ENCODE measurements at places on chromosomes 7 and 10. TPM values are rescaled to one million over a fixed set of nuclear protein-coding genes. Genes with fewer than 3 reads are reported as not detected.

DNA sequence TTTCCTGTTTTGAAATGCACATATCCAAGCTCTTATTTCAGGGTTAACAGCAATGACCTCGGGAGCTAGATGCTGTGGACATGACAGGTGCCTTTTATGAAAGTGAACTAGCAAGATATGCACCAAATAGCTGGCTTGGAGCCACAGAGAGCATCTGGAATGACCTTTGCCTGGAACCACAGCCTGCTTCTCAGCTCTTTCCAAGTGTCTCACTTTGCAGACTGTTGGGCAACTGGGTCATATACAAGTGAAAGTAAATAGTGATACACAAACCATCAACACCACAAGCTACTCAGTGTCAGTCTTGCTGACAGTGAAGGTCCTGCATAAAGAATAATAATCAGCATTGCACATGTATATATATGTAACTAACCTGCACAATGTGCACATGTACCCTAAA is 183.5 kb downstream of the RNF133 start:
- peak; percentile 4 for DNase-seq
- no peaks in the 10 kb centered on the region for H3K36me3 ChIP-seq
- H3K27me3 ChIP-seq, result no peaks in the 10 kb centered on the region
- no peak overlapping the region for H3K4me3 ChIP-seq

- H3K36me3 ChIP-seq, result no peaks in the 10 kb centered on the region
- H3K27me3 ChIP-seq, result no peaks in the 10 kb centered on the region
- H3K4me1 ChIP-seq, result peaks cover 8% of the 10 kb centered on the region
- no peak overlapping the region for H3K4me3 ChIP-seq
- no peak overlapping the region for H3K27ac ChIP-seq
- peak; percentile 56 for DNase-seq
These were observed 192.9 kb downstream of the ZMYND11 start for GRCh38 chr10:327889-328852.

DNA sequence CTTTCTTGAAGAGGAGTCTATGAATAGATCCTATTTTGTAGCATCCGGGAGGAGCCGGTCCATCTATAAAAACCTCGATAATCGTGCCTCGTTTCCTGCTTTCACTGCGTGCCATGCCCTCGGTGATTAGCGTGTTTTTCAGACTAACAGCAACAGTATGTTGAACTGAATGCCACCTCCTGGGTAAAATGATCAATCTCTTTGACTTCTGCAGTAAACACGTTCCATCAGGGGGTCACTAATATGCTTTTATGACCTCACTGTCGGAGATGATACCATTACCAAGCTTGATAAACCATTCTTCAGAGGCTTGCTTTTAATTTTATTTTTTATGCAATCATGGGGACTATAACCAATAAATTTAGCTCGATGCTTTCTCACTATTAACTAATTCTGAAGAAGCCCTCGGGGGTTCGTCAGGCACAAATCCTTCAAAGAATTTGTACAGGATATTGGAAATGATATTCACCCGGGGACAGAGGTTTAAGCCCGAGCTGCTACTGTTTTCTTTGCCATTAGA is 228.3 kb downstream of the ADARB2 start:
- no peaks in the 10 kb centered on the region for H3K4me1 ChIP-seq
- no peaks in the 10 kb centered on the region for H3K36me3 ChIP-seq
- no peak overlapping the region for H3K4me3 ChIP-seq
- no peak for DNase-seq
- H3K27ac ChIP-seq, result no peak overlapping the region

GRCh38 chr7:78792006-78792405 is 661.5 kb downstream of the MAGI2 start:
- no peak overlapping the region for H3K27ac ChIP-seq
- DNase-seq, result no peak
- no peaks in the 10 kb centered on the region for H3K27me3 ChIP-seq
- H3K36me3 ChIP-seq, result no peaks in the 10 kb centered on the region
- H3K4me1 ChIP-seq, result peaks cover 13% of the 10 kb centered on the region

PHKG1 gene
- total RNA-seq, result 1.2 TPM

DNA sequence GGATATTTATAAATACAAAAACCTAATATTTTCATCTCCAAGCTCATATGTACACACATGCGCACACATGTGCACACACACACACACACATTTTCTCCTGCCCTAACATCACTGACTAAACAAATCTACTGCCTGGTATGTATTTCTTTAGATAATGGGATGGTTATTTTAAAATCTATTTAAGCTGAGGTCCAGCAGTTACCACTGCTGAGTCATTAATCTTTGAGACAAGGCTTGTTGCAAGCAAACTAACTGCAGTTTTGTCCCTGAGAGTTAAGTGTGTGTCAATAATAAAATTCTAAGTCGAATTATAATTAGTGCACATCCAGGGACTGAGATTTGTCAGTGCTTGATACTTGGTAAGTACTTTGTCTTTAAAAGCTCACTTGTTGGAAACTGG is 135.1 kb downstream of the VPS50 start:
- no peak for DNase-seq
- no peaks in the 10 kb centered on the region for H3K27me3 ChIP-seq
- H3K36me3 ChIP-seq, result no peaks in the 10 kb centered on the region
- H3K27ac ChIP-seq, result no peak overlapping the region

DNA sequence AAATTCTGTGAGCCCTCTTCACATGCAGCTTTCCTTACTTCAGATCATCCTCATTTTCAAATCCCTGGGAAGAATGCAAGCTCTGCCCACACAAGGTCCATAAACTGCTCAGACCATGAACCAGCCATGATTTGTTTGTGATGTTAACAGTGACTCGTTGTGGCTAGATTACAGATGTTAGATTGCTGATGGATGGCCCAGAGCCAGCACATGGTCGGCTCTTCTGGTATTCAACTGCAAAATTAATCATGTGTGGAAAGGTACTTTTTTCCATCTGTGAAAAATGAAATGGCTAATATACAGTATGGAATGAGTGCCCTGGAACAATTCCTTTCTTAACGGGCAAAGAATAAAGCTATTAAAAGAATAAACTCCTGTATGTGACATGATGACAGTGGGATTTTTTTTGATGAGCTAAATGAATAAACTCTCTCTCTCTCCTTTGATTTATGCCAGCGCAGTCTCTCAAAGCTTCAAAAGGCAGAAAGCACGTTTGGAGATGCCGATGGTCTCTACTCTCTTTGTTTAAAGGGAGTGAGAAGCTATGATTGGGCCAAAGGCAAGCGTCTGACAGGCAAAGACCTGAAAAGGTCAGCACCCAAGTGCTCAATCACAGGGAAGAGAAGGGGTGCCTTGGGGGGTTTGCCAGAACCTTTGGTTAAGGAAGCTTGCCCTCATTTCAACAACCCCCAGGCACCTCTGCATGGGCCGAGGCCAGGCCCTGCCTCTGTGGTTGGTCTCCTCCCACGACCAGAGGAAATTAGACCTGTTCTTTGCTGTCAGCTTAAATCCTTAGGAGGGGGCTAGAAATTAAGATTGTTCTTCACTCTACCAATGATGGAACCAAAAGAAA is 444.0 kb upstream of the NFE2L3 start:
- no peak overlapping the region for H3K27ac ChIP-seq
- no peaks in the 10 kb centered on the region for H3K4me1 ChIP-seq
- no peaks in the 10 kb centered on the region for H3K36me3 ChIP-seq
- DNase-seq, result no peak
- no peak overlapping the region for H3K4me3 ChIP-seq

DNA sequence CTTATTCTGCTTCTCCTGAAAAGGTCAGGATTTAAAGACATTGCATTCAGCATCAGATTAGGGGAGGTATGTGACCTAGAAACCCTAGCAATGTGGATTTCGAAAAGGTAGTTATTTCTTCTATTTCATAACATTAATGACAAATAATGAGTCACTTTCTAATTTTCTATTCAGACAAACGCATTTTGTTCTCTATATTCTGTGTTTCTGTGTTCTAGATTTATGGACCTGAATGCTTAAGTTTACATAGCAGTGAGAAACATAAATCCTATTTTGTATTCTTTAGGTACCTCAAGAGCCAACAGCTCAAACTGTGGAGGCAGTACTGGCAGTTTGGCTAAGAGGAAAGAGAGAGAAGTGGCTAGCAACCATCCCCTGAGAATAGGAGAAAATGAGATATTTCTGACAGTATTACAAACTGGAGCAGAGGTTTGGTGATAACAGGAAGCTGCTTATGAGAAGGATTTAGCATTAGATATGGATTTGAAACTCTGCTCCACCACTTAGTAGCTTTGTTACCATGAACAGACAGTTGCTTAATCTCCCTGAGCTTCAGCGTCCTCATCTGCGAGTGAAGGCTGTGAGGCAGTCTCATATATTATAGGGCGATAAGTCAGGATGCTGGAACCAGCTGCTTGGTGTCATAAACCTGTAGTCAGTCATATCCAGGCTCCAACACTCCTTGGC is 28.2 kb downstream of the CDK14 start:
- H3K4me3 ChIP-seq, result peak overlapping the region; percentile 41
- no peaks in the 10 kb centered on the region for H3K27me3 ChIP-seq
- peak; percentile 38 for DNase-seq

CDC14C gene
- total RNA-seq, result not detected

- H3K4me1 ChIP-seq, result no peaks in the 10 kb centered on the region
- H3K4me3 ChIP-seq, result no peak overlapping the region
- no peaks in the 10 kb centered on the region for H3K27me3 ChIP-seq
- no peaks in the 10 kb centered on the region for H3K36me3 ChIP-seq
These were observed 929.9 kb upstream of the MBL2 start for GRCh38 chr10:53702489-53702888.

TMEM139 gene
- total RNA-seq, result 9.2 TPM

DNA sequence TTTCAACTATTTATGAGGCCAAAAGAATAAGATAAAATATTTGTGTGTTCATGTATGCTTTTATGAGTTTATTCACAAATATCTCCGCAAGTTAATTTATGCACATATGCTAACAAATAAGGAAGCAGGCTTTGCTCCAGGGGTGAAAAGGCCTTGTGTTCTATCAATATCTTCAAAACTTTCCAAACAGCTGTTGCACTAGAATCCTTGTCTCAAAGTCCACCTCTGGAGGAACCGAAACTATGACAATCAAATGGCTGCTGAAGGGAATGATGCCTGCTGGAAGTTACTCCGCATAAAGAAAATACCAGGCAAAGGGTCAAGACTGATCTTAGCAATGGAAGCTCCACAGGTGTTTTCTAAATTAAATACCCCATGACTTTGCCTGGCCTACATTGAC is 145.0 kb upstream of the GHITM start:
- H3K4me1 ChIP-seq, result no peaks in the 10 kb centered on the region
- H3K36me3 ChIP-seq, result no peaks in the 10 kb centered on the region
- H3K27ac ChIP-seq, result no peak overlapping the region
- no peak overlapping the region for H3K4me3 ChIP-seq
- DNase-seq, result no peak

ZNF438 gene
- total RNA-seq, result 6.8 TPM

DNA sequence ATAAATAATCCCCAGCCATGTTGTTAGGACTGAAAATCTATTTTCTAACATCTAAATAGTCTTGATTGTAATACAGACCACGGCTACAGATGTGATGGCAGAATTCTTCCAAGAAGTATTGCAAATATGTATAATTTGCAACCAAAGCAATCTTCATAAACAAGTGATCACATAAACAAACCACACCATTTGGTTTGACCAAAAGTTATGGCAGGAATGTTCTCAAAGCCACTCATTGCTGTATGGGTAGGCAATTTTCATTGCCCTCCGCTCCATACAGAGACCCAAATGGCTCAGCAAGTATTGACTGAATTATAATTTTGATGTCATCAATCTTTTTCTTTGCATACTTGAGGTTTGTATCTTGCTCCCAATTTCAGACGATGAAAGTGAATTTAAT is 19.0 kb upstream of the RHOBTB1 start:
- no peaks in the 10 kb centered on the region for H3K36me3 ChIP-seq
- H3K4me3 ChIP-seq, result no peak overlapping the region
- no peak overlapping the region for H3K27ac ChIP-seq
- DNase-seq, result no peak
- H3K27me3 ChIP-seq, result no peaks in the 10 kb centered on the region

GPR26 gene
- not detected for total RNA-seq

GRCh38 chr10:121598263-121599249 is at the start of gene FGFR2:
FGFR2 (minus strand) TSS chr10:121598444; CDS start chr10:121593817, 4,627 bp downstream.
- H3K27me3 ChIP-seq, result no peaks in the 10 kb centered on the region
- H3K4me1 ChIP-seq, result peaks cover 5% of the 10 kb centered on the region
- H3K27ac ChIP-seq, result no peak within 1 kb of the TSS
- peak; percentile 86 for DNase-seq

GRCh38 chr7:1575809-1576208 is 6.0 kb upstream of the PSMG3 start:
- peaks cover 8% of the 10 kb centered on the region for H3K36me3 ChIP-seq
- H3K4me3 ChIP-seq, result no peak overlapping the region
- DNase-seq, result no peak

DNA sequence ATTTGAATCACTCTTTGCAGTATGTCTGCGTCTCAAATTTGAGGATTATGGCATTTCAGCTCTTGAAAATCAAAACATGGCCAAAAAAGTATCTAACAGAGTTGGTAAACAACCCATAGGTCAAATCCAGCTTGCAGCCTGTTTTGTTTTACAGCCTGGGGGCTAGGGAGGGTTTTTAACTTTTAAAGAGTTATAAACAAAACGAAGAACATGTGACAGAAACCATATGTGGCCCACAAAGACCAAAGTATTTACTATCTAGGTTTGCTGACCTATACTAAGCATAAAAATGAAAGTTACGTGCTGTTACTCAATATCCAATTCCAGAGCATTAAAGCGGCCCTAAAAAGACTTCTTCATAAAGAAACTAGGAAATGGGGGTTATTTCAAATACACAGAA is 55.5 kb upstream of the STARD3NL start:
- DNase-seq, result no peak
- H3K4me1 ChIP-seq, result no peaks in the 10 kb centered on the region
- H3K27ac ChIP-seq, result no peak overlapping the region
- no peaks in the 10 kb centered on the region for H3K36me3 ChIP-seq
- peaks cover 55% of the 10 kb centered on the region for H3K27me3 ChIP-seq

ICA1 gene
- total RNA-seq, result 26.3 TPM

DNA sequence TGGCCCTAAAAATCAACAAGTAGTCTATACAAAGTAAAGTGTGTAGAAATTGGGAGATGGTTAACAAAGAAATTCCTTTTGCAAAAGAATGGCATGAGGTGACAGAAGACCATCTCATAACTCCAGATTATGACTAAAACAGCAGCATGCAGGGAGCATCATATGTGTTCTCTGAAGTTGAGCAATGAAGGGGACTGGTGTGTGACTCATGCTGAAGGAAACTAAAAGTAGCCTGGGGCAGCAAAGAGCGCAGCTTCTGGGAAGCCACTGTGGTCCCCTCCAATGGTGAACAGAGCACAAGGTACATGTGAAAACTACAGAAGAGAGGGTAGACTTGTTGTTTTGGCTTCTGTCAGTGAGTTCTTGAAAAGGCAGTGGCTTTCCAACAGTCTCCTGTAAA is 133.4 kb downstream of the MACC1 start:
- H3K4me1 ChIP-seq, result peaks cover 5% of the 10 kb centered on the region
- DNase-seq, result peak; percentile 77
- peak overlapping the region; percentile 36 for H3K27ac ChIP-seq
- no peaks in the 10 kb centered on the region for H3K27me3 ChIP-seq
- H3K4me3 ChIP-seq, result no peak overlapping the region
